ENCODE measurements at places on chromosomes 12 and 14.
A peak's percentile ranks its signal among the peaks of the same experiment; 100 is the strongest.

DNA sequence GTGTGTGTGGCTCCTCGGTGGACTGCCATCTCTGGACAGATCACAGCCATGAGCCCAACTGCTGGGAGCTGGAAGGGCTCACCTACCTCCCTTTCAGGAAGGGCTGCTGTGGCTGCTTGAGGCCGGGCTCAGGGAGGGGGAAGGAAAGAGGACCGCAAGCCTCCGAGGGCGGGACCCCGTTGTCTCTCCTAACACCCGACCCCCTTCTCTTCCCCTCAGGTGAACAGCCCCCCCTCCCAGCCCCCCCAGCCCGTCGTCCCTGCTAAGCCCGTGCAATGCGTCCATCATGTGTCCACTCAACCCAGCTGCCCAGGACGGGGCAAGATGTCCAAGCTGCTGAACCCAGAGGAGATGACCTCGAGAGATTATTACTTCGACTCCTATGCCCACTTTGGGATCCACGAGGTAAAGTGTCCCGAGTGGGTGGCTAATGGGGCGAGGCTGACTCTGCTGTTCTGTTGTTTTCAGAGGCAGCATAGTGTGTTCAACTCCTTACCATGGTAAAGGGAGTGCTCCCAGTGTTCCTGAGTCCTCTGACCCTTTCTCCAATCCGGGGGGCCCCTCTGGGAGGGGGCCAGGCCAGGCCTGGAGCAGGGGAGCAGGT, 49.5 kb downstream of the PRMT8 start:
- DNase-seq: no peak

DNA sequence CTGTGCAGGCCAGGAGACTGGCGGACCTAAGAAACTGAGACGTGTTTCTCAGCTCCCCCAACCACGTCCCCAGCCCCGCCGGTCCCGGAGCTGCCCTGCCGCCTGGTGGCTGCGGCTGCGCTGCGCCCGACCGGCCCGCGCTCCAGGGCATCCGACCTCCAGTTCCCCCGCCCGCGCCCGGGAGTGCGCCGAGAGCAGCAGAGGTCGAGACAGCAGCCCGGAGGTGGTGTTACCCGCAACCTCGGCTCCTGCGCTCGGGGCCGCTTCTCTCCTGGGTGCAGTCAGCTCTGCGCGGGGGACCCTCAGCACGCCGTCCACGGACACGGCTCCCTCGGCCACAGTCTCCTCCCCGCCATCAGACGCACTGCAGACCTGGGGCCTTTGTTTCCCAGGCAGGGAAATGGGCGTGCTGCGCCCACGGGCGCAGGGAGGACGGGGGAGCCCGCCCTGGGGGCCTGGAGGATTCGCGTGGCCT, 21.6 kb upstream of the GPR132 start:
- DNase-seq: peak; percentile 75

DNA sequence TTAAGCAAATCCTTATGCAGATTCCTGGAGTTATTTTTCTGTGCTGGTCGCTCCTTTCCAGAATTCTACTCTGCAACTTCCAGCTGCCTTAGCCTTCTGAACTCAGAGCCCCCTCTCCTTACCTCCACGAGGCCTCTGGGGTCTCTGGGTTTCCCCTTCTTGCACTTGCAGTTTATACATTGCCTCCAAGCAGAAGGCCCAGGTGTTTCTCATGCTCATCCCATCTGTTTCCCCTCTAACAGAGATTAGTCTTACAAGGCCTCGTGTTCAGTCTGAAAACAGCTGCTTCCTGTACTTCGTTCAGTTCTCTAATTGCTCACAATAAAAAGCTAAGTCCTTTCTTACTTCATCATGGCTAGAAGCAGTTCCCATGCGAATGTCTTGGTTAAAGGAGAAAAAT, 134.4 kb upstream of the FGD4 start:
- no peak for DNase-seq

DNA sequence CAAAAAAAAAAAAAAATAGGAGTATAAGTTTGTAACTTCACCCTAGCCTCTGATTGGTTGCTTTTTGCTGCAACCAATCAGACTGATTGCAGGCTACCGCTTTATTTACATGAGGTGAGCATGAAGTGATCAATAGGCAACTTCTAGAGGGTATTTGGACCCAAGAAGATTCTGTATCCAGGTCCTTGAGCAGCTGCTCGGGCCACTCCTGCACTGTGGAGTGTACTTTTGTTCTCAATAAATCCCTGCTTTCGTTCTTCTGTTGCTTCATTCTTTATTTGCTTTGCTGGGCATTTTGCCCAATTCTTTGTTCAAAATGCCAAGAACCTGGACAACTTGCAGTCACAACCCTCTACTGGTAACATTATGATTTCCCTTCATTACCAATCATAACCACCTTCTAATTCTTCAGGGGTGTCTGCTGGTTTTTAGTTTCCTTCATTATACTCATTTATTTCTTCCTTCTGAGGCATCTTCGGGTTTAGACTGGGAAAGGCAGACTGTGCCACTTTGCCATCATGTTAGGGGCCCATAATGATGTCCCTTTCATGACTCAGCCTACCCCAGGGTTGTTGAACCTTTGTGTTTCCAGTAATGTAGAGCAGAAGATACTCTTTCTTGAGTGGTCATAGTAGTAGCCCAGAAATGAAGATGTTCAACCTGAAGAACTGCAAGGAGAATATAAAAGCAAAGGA, 43.4 kb upstream of the LIMA1 start:
- DNase-seq: peak; percentile 75

GRCh38 chr14:74500417-74501134, 7.0 kb downstream of the ISCA2 start:
- no peak for DNase-seq

DNA sequence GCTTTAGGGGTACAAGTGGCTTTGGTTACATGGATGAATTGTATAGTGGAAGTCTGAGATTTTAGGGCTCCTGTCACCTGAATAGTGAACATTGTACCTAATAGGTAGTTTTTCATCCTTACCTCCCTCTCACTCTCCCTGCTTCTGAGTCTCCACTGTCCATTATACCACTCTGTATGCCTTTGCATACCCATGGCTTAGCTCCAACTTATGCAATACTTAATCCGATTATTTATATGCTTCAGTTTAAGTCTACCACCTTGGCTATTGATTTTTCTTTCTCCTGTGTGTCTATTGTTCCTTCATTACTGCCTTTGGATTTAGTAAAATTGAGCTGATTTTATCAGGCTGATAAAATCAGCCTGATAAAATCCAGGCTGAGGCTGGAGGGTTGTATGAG, 30.5 kb upstream of the C12orf71 start:
- no peak for DNase-seq

DNA sequence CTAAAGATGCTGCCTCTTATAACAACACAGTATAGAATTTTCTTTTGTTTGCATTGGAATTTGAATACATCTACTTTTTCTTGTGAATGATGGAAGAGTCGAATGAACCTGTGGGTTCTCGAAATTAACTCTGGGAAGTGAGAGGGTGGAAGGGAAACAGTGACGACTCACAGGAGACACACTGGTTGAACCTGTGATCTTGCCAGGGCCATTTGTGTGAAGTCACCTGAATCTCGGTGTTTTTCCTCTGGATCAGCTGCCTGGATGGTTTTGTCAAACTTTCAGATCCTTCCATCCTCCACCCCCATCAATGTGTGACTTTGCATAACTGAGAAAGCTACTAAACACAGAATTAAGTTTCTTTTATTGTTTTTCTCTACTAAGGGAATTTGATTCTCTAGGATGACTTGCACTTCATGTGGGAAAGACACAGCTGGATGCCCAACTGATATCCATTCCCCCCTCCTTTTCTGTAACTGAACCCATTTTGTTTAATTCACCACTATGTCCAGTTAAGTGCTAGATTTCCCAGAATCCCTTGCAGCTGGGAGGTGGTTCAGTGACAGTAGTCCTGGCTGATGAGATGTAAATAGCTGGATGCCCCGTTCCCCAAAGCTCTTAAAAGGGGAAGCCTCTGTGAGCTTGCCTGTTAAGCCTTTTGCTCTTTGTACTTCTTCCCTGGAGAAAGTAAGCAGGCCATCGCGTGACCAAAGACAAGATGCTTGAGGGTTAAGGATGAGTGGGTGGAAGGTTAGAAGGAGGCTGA, 6.3 kb downstream of the PPFIBP1 start:
- no peak for DNase-seq
